Heart left ventricle (tissue), 16 donors: ENCODE measurements at places on chromosomes 16 and 17. TPM values are rescaled to one million over a fixed set of nuclear protein-coding genes. Genes with fewer than 3 reads are reported as not detected.

- H3K4me1 ChIP-seq, result peaks cover 94% of the 10 kb centered on the region
- no peak overlapping the region for H3K27ac ChIP-seq
- H3K4me3 ChIP-seq, result no peak overlapping the region
- DNase-seq, result peak; percentile 75
- no peaks in the 10 kb centered on the region for H3K27me3 ChIP-seq
Observed at GRCh38 chr16:89410794-89411309, 79.5 kb downstream of the ANKRD11 start.

DNA sequence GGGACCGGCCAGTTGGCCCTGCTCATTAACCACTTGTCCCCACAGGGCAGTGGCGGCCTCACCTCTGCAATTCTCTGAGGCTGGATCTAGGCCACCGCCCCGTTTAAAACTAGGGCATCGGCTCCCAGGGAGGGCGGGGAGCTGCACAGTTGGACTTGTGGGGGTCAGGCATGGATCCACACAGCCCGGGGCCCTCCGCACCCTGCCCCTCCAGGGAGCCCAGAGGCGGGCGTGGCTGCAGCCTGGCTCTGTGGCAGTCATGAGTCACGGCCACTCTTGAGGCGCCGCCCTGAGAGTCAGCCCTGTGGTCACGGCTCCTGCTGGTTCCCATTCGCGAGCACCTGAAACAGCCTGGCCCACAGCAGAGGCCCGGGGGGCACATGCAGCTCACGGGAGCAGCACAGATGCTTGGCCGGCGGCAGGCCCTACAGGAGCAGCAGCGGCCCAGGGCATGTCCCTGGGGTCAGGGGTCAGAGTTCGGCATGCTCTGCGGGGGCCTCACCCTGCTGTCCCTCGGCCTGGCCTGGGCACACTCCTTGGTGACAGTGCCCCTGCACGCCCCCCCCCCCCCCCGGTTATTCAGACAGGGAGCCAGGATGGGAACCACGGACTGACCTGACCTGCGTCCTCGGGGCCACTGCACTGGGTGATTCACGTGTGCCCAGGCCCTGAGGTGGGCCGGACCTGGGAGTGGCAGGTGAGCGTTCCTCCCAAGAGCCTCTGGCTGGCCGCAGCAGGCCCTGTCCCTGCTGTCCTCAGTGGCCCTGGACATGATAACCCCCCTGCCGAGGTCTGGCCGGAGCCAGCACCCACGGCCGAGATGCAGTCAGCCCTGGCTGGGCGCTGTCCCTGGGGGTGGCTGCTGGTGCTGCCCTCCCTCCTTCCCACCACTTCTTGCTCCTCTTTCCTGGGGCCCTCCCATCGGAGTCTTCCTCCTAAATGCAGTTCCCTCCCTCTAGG, 8.2 kb downstream of the CAPN15 start:
- no peak overlapping the region for H3K4me3 ChIP-seq
- H3K4me1 ChIP-seq, result peaks cover 16% of the 10 kb centered on the region
- no peaks in the 10 kb centered on the region for H3K27me3 ChIP-seq
- DNase-seq, result no peak
- no peak overlapping the region for H3K27ac ChIP-seq

DNA sequence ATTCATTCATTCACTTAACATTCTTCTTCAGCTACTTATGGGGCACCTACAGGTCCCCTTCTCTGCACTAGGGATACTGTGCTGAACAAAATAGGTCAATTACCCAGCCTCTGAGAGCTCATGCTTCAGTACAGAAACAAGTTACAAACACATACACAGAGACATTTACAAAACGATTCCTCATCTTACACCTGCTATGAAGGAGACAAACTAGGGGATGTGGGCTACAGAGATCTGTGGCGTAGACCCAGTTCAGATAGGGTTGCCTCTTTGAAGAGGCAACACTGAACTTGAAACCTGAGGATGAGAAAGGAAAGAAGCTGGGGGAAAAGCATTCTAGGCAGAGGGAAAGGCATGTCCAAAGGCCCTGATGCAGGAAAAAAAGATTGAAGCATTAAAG, 5.2 kb downstream of the IL21R start:
- H3K27ac ChIP-seq, result no peak overlapping the region
- peaks cover 5% of the 10 kb centered on the region for H3K4me1 ChIP-seq
- no peak for DNase-seq
- H3K4me3 ChIP-seq, result no peak overlapping the region

- no peak overlapping the region for H3K4me3 ChIP-seq
- H3K36me3 ChIP-seq, result peaks cover 53% of the 10 kb centered on the region
- DNase-seq, result no peak
- peaks cover 7% of the 10 kb centered on the region for H3K4me1 ChIP-seq
- no peak overlapping the region for H3K27ac ChIP-seq
- H3K27me3 ChIP-seq, result no peaks in the 10 kb centered on the region
Observed at GRCh38 chr17:16442594-16443510, 27.5 kb downstream of the TRPV2 start.

The UBTF gene
- 61.2 TPM for total RNA-seq

GRCh38 chr17:4901648-4902344, 1.1 kb downstream of the CHRNE start:
- peaks cover 6% of the 10 kb centered on the region for H3K4me1 ChIP-seq
- H3K36me3 ChIP-seq, result peaks cover 6% of the 10 kb centered on the region
- peaks cover 11% of the 10 kb centered on the region for H3K27me3 ChIP-seq

DNA sequence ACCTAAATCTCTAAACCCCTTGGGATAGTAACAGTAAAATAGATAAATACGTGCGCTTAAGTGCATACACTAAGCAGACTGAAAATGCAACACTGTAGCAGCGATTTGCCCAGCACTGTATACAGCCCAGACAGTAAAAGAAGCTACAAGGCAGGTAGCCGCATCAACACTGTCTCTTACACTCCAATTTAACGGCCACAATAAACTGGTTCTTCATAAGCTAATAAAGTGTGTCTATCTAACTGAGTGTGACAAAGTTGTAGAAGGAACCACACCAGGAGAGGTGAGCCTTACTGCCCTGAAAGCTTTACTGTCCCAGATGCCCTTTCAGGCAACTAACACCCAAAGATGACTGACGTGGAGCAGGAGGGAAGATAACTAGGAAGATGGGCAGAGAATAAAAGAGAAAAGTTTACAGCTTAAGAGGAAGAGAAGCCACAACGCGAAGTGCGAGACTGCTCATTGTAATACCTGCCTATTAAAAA, 847 bp downstream of the ZDHHC7 start:
- no peaks in the 10 kb centered on the region for H3K36me3 ChIP-seq
- peak overlapping the region; percentile 99 for H3K4me3 ChIP-seq
- no peaks in the 10 kb centered on the region for H3K27me3 ChIP-seq

GRCh38 chr16:50862818-50863643, 121.1 kb downstream of the CYLD start:
- H3K27me3 ChIP-seq, result no peaks in the 10 kb centered on the region
- H3K27ac ChIP-seq, result no peak overlapping the region
- DNase-seq, result no peak
- no peaks in the 10 kb centered on the region for H3K4me1 ChIP-seq
- no peak overlapping the region for H3K4me3 ChIP-seq

DNA sequence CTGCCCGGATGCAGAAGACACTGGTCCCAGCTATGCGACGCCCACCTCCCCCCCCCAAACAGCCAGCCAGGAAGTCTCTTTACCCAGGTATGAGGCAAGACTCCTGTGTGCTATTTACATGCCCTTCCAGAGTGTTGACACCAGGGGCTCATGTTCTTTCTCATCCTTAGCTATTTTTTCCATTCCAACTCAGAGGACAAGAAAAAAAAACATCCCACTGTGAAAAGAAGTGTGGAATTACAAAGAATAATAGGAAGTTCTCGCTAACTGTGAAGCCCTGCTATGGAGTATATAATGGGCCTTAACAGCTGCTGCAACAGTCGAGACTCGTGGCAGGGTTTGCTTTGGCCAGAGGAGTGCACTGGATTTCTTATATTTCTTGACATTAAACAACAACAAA, 584.9 kb downstream of the CDH13 start:
- no peak for DNase-seq
- no peak overlapping the region for H3K27ac ChIP-seq
- H3K36me3 ChIP-seq, result no peaks in the 10 kb centered on the region
- no peaks in the 10 kb centered on the region for H3K4me1 ChIP-seq
- H3K27me3 ChIP-seq, result no peaks in the 10 kb centered on the region

DNA sequence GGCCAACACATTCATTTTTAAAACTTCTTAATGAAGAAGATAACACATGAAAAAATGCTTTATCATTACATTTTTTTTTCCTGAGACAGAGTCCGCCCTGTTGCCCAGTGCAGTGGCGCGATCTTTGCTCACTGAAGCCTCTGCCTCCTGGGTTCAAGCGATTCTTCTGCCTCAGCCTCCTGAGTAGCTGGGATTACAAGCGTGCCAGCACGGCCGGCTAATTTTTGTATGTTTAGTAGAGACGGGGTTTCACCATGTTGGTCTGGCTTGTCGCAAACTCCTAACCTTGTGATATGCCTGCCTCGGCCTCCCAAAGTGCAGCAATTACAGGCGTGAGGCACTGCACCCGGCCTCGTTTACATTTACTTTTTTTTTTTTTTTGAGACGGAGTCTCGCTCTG, 13.2 kb downstream of the HBQ1 start:
- H3K4me1 ChIP-seq, result no peaks in the 10 kb centered on the region
- no peak overlapping the region for H3K27ac ChIP-seq
- H3K4me3 ChIP-seq, result no peak overlapping the region
- no peak for DNase-seq

DNA sequence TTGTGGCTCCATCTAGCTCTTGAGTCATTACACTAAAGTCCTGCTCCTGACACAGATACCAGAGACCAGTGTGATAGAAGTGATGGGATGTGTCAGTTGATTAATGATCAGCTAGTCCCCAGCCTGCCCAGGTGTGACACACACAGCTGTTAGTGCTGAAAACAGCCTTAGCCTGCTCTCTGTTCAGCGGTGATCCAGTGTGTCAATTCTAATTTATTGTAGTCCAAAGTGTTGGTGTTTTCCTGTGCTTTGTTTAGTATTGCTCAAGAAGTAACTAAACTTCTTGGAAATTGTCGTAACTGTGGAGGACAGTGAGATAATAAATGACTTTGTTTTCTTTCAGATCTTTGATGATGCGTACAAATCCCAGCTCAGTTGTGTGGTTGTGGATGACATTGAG, 92.3 kb downstream of the WNT3 start:
- DNase-seq, result no peak
- no peaks in the 10 kb centered on the region for H3K4me1 ChIP-seq
- H3K27ac ChIP-seq, result no peak overlapping the region
- H3K36me3 ChIP-seq, result peaks cover 55% of the 10 kb centered on the region
- no peak overlapping the region for H3K4me3 ChIP-seq

The SCARF1 gene
- total RNA-seq, result 10.7 TPM

DNA sequence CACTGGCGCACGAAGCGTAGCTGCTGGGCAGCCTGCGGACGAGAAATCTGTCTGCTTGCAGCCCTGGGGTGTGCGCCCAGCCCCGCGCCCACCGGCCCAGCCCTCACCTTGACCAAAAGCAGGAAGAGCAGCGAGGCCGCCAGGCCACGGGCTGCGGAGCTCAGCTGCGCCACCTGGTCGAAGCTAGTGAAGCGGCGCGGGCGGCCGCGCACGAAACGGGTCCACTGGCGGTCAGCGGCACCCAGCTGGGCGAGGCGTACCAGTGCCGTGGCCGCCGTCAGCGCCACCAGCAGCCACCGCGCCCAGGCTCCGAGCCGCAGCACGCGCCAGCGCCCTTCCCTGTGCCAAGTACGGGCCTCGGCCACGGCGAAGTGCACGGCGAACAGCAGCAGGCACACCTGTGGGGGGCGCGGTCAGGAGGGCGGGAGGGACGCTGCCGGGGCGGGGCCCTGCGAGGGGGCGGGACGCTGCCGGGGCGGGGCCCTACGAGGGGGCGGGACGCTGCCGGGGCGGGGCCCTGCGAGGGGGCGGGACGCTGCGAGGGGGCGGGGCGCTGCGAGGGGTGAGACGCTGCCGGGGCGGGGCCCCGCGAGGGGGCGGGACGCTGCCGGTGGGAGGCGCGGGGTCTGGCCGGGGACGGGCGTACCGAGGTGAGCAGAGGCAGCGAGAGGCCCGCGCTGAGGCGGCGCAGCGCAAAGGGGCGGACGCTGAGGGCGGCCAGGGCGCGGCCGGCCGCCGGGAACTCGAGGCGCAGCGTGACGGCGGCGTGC, 43.2 kb downstream of the TSC2 start:
- H3K36me3 ChIP-seq, result peaks cover 95% of the 10 kb centered on the region
- H3K27ac ChIP-seq, result peak overlapping the region; percentile 76
- DNase-seq, result peak; percentile 58
- peak overlapping the region; percentile 26 for H3K4me3 ChIP-seq

- peak overlapping the region; percentile 29 for H3K4me3 ChIP-seq
- peak overlapping the region; percentile 86 for H3K27ac ChIP-seq
- peak; percentile 83 for DNase-seq
- H3K27me3 ChIP-seq, result peaks cover 16% of the 10 kb centered on the region
Observed at GRCh38 chr17:385178-385835, 32.7 kb upstream of the RPH3AL start.

The GPR142 gene
- not detected for total RNA-seq

The CCL7 gene
- total RNA-seq, result not detected

- no peaks in the 10 kb centered on the region for H3K27me3 ChIP-seq
- peaks cover 18% of the 10 kb centered on the region for H3K4me1 ChIP-seq
- no peak for DNase-seq
- no peak overlapping the region for H3K27ac ChIP-seq
- no peak overlapping the region for H3K4me3 ChIP-seq
- H3K36me3 ChIP-seq, result no peaks in the 10 kb centered on the region
Observed at GRCh38 chr17:82587234-82588086, 60.8 kb downstream of the WDR45B start.

DNA sequence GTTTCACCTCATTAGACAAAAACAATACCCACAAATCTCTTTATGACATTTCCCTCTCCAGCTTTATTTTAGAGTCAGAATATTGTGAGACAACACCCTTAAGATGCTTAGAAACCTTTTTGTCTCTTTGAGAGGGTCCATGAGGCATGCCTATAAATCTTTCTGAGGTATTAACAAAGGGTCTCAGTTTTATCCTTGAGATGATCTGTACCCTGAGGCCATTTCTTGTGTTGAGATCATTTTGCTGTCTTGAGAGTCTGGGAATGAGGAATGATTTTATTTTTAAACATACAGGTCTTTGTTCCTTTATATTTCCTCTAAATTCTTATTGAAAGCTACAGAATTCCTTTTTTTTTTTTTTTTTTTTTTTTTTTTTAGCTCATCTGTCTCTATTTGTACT, 179.7 kb upstream of the HS3ST4 start:
- DNase-seq, result no peak
- no peaks in the 10 kb centered on the region for H3K36me3 ChIP-seq
- no peaks in the 10 kb centered on the region for H3K27me3 ChIP-seq

The CIBAR2 gene
- total RNA-seq, result not detected

DNA sequence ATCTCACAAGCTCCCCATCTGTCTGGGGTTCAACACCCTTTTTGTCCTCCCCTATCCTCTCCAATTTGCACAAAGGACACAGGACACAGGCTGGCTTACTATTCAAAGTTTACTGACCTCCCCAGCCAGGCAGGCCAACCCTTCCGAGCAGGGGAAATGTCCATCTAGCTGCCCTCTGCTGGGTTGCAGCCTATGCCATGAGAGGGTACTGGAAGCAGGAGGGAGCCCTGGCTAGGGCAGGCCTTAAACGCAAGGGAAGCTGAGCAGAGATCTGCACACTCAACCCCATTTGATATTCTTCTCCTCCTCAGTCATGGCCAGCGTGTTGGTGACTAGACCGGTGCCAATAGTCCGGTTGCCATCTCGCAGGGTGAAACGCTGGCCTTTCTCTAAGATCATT, 3.5 kb downstream of the TUFM start:
- no peaks in the 10 kb centered on the region for H3K36me3 ChIP-seq
- peaks cover 17% of the 10 kb centered on the region for H3K4me1 ChIP-seq
- H3K27ac ChIP-seq, result no peak overlapping the region
- DNase-seq, result no peak
- no peak overlapping the region for H3K4me3 ChIP-seq

The NLRC3 gene
- 0.95 TPM for total RNA-seq
